ENCODE measurements at places on chromosomes 4 and X.
A peak's percentile ranks its signal among the peaks of the same experiment; 100 is the strongest.

GRCh38 chr4:119725688-119726330 lies 97.2 kb upstream of the PDE5A start:
- DNase-seq, result no peak

GRCh38 chr4:163967263-163967662 lies 472.8 kb downstream of the TMA16 start:
- DNase-seq, result no peak

DNA sequence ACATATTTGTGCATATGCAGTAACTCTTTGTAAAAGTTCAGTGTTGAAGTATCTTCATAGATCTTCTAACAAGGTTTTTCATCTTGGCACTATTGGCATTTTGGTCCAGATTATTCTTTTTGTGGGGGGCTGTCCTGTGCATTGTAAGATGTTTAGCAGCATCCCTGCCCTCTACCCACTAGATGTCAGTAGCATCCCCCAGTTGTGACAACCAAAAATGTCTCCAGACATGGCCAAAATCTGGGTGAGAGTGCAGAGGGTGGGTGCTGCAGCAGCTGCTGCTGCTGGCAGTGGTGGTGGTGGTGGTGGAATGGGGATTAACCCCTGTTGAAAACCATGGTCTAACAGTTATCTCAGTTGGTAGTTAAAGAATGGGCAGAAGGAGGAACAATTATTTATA lies 370.0 kb downstream of the GPAT3 start:
- DNase-seq, result no peak

DNA sequence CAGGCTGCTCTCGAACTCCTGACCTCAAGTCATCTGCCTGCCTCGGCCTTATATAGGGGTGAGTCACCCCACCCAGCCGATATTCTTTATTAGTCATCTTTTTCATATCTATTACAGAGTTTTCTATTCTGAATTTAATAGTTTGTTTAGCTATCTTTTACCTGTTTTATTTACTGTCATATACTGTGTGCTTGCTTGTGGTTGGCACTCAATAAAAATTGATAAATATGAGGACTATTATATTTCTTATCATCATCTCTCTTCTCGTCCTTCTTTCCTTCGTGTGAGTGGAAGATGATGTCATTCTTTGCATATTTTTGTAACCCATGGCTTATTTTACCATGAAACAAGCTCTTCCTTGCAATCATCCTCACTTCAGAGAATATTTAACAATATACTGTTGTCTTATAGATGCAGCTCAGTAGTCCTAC lies 265.5 kb downstream of the ARHGAP24 start:
- DNase-seq, result no peak

DNA sequence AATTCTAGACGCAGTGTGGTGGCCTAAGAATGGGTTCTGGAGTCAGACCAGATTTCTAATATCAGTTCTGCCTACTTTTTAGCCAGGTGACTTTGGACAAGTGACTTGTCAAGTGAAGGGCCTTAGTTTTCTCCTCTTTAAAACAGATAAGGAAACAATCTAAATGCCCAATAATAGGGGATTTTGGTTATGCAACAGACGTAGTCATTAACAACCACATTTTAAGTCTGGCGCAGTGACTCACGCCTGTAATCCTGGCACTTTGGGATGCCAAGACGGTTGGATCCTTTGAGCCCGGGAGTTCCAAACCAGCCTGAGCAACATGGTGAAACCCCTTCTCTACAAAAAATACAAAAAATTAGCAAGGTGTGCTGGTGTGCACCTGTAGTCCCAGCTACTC lies 2.1 kb upstream of the ZMYM3 start:
- DNase-seq, result no peak

- no peak for DNase-seq
Measured at GRCh38 chr4:153067376-153067775, 131.3 kb downstream of the FHDC1 start.

- peak; percentile 33 for DNase-seq
Measured at GRCh38 chr4:10117359-10118047, 904 bp upstream of the WDR1 start.

- DNase-seq, result no peak
Measured at GRCh38 chr4:24935856-24936255, 23.0 kb upstream of the CCDC149 start.

DNA sequence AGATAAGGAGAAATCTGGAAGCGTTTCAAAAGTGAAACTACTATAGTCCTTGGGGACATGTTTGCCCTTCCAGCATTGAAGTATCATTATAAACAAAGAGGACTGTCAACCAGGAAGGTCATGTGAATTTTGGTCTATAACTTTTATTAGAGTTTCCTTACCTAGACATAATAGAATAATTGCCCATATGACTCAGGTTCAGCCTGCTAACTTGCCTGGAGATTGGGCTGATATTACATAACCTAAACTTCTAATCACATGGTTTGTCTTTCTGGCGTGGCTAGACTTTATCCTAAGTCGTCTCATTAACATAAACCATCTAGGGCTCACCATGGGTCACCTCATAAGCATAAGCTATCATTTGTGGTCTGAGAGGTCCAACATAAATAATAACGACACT lies 775.9 kb downstream of the CENPC start:
- DNase-seq, result no peak
